ENCODE measurements at places on chromosomes 13 and 19.
A peak's percentile ranks its signal among the peaks of the same experiment; 100 is the strongest.

GRCh38 chr19:8004723-8005513, 523 bp downstream of the ELAVL1 start:
- DNase-seq, result no peak

DNA sequence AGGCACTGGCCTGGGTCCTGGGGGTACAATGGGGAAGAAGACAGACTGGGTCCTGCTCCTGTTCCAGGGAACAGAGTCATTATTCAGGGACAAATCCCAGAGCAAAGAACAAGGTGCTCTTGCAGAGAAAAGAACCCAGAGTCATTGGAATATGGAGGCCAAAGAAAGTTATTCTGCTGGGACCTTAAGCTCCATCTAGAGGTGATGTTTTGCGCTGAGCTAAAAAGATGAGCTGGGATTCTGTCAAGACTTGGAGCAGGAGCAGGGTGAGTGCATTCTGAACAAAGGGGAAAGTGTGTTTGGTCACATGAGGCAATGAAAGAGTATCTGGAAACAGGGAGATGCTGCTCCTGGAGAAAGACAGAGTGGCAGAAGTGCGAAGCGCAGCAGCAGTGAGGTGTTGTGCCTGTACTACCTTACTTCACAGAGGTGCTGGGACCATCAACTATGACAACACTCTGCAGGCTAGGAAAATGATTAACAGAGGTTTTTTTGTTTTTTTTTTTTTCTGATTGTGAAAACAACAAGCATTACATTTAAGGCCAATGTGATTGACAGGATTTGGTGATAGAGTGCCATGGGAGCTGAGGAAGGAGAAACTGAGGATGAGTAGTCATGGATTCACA, 95.3 kb upstream of the TNFSF11 start:
- DNase-seq, result no peak

- DNase-seq, result no peak
These were observed 485.5 kb upstream of the KLHL1 start for GRCh38 chr13:70593716-70594115.

GRCh38 chr19:3984908-3985642, at the start of gene EEF2:
Gene EEF2 (minus strand): TSS chr19:3985463. CDS start chr19:3985380, 83 bp downstream.
- peak; percentile 35 for DNase-seq

- no peak for DNase-seq
These were observed 33.9 kb upstream of the FAM216B start for GRCh38 chr13:42747399-42747873.

- no peak for DNase-seq
These were observed 378.8 kb downstream of the NDFIP2 start for GRCh38 chr13:79859756-79860155.

DNA sequence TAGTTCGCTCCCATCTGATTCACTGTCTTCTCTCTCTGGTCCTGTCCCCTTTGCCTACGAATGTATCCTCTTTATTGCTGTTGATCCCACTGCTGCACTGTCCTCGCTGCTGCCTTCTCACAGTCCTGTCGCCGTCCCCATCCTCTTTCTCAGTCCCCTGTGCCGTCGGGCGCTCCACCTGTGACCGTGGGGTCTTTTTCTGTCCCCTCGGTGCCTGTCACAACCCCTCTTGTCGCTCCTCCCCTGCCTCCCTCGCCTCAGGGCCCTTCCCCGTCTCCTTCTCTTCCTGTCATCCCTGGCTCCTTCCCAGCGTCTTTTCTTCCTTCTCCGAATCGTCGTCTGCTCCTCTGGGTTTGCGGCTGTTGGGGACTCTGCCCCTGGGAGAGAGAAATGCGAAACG, 32.3 kb downstream of the SYT3 start:
- no peak for DNase-seq

GRCh38 chr13:111639196-111639705, 318.8 kb downstream of the TEX29 start:
- DNase-seq, result no peak

GRCh38 chr19:33497778-33498175, 23.8 kb downstream of the PEPD start:
- DNase-seq, result no peak
